ENCODE measurements at places on chromosomes 5 and 9. TPM values are rescaled to one million over a fixed set of nuclear protein-coding genes. Genes with fewer than 3 reads are reported as not detected.

DNA sequence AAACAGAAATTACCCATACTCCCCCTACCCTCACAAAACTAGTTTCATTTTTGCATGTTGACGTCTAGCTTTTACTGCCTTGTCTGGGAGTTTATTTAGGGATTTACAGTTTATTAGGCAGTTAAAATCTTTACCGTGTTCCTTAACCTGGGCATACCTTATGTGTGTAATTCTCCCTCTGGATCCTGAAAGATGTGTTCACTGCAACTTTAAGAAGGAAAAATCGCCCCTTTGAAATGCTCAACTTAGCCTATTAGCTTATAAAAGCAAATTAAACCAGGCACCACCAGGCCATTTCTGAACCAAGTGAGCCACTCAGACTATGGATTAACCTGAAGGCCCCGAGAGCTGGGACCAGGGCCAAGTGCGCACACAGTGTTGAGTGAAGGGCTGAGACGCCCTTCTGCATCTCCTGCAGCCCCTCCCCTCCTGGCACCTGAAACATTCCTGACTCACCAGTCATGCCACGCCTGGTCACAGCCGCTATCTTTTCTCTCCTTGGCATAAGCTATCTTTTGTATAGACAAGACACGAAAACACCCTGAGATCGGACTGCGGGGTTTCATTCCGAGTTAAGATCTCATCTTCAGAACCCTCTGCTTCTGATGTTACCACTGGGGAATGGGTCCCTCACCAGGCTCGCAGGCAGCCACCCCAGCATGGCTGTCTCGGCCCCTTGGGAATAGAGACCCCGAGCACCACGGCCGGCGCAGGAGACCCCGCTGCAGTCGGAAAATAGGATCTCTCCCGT lies 111.9 kb downstream of the ROR2 start:
- DNase-seq, result no peak

DNA sequence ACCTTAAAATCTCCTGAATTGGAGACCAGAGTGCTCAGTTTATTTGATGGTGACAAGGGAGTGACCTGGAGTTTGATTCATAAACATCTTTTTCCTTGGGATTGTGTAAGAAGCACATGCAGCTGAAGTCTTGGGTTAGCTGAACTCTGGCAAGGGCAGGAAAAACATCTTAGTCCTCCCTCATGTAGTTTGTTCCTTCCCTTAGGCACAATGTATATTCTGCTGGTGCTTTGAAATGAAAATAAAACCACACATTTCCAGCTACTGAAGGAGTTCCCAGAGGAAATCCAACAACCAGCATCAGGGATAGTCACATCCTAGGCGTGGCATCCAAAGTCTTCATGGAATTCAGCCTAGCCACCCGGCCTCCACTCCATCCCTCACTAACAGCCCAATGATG lies 95.2 kb upstream of the PAPPA start:
- no peak for DNase-seq

GRCh38 chr9:136713550-136713949 lies 1.2 kb downstream of the DIPK1B start:
- no peak for DNase-seq

- DNase-seq, result no peak
Measured at GRCh38 chr9:94147776-94148175, 63.5 kb downstream of the PTPDC1 start.

GRCh38 chr5:80987078-80987766 lies 27.1 kb downstream of the RASGRF2 start:
- DNase-seq, result no peak

DNA sequence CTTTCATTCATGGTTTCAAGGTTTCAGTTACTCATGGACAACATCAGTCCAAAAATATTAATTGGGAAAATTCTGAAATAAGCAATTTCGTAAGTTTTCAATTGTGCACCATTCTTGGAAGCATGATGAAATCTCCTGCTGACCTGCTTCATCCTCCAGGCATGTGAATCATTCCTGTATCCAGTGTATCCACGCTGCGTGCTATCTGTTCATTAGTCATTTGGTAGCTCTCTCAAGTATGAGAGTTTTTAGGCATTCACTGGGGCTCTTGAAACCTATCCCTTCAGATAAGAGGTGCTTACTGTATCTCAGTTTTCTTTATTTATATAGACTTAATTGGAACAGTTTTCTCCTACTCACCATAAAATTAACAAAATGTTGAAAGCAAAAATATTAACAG lies 293.0 kb downstream of the CDH12 start:
- no peak for DNase-seq

GRCh38 chr5:62577488-62577887 lies 1.1 kb upstream of the LRRC70 start:
- DNase-seq, result no peak

DNA sequence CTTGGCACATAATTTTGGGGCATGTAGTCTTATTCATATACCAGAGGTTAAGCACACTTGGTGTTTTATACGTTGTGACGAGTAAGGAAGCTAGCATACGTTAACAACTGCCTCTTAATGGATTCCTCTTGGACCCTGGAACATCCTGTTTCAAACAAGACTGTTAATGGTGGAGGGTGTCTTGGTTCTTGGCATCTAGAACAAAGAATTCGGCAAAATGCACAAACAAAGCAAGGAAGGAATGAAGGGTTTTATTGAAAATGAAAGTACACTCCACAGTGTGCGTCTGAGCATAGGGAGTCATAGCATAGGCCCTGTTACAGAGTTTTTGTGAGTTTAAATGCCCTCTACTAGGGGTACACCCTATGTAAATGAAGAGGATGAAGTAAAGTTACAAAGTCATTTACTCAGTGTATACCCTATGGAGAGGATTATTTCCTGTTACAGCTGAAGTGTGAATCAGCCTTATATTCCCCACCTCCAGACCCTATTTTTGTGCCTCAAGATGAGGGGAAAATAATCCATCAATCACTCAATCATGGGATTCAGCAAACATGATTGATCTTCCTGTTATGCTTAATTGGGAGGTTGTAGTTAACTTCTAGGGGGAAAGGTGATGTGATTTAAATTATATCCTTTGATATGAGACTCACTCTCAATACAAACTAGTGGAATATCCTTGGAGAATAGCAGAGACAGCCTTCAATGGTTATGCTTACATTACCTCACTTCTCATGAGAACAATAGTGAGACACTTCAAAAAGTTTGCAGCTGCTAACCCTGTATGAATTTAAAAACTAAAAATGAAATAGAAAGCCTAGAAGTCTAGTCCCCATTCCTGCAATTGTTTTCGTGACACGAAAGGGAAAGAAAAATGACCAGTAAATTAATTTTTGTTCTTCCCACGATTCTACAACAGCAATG lies 84.9 kb upstream of the MYO10 start:
- DNase-seq, result no peak

GRCh38 chr5:68682400-68683160 lies 411.2 kb upstream of the SLC30A5 start:
- DNase-seq, result no peak

- DNase-seq, result no peak
Measured at GRCh38 chr5:81837667-81838306, 86.9 kb upstream of the SSBP2 start.

GRCh38 chr5:115542086-115542485 lies 2.5 kb downstream of the FEM1C start:
- DNase-seq, result no peak

GRCh38 chr9:114919611-114920010 lies 10.8 kb downstream of the TNFSF8 start:
- no peak for DNase-seq

DNA sequence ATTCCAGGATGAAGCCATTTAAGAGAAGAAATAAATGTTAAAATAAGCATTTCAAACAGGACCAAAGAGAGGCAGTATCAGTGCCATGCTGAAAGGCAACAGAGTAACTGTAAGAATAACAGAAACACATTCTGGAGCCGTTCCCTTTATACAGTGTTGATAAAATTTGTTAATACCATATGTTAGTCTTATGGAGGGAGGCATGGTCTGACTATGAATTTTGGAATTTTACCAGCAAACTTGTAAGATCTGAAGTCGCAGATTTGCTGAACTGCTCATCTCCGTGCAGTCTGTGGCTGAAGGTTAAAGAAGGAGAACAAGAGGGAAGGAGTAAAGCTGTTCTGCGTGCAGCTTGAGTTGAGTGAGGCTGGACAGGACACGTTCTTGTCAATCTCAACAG lies 508.4 kb downstream of the NFIB start:
- DNase-seq, result no peak

DNA sequence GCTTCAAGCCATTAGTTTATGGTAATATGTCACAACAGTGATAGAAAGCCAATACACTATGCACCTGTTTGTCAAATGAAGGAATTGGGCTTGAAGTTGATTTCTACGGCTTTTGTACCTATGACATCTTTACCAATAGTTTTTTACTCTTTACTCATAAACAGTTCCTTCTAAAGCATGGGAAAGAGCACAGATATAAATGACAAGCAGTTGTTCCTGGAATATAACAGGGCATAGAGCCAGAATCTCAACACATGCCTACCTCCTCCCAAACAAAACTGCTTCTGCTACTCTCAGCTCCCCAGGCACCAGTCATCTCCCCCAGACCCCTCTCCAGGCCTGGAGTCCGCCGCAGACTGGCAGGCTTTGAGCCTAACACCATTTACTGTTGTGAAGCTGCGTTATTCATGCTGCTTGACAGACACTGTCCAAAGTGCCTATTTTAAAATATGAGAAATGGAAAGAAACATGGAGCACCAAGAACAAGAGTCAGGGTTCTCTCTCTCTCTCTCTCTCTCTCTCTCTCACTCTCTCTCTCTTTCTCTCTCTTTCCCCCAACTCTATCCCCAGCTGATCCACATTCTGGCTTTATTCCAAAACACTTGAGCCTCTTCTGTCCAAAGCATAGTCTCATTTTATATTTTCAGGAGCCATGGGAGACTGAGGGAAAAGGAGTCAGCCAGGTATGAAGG lies 111.6 kb downstream of the ADRB2 start:
- no peak for DNase-seq

- no peak for DNase-seq
Measured at GRCh38 chr5:149049371-149049781, 13.5 kb downstream of the SH3TC2 start.

GRCh38 chr5:139396691-139397090 lies 1.8 kb upstream of the PROB1 start:
- no peak for DNase-seq

DNA sequence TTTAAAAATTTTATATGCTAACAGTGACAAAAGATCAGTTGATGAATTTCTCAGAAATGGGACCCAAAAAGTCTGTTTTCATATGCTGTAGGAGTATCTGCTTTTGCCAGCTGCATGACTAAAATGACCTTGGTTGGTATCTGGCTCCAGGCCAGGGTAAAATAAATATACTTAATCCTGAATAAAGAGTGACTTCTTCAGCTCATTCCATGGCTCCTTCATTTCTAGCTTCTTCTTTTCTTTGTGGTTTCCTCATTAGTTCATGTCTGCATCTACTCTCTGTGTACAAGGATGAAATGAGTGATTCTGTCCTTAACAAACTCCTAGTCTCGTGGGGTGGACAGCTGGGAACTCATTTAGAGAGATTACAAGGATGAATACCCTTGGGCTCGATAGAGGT lies 36.0 kb downstream of the RCL1 start:
- peak; percentile 44 for DNase-seq

GRCh38 chr9:107711542-107711941 lies 222.0 kb upstream of the KLF4 start:
- DNase-seq, result peak; percentile 89

DNA sequence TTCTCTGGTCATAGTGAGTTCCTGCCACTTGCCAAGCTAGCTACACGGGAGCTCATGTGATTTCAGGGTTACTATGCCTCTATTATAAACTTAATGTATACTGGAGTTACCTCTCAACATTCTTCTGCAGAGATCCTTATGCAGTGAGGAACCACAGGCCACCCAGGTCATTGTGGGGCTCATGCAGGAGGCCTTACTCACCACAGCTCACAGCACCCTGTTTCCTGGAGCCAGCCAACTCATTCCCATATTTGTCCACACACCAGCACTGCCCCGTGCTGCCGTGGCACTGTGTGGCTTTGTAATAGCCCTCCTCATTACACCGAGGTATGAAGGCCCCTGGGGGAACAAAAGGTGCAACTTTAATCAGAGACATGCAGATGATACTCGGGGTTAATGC lies 520.0 kb downstream of the SPOCK1 start:
- no peak for DNase-seq

DNA sequence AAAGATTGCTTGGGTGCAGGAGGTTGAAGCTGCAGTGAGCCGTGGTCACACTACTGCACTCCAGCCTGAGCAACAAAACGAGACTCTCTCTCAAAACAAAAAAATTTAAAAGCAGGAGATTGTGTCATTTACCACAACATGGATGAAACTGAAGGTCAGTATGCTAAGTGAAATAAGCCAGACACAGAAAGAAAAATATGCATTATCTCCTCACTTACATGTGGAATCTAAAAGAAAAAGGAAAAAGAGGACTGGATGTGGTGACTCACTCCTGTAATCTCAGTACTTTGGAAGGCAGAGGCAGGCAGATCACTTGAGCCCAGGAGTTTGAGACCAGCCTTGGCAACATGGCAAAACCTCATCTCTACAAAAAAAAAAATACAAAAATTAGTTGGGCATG lies 146.8 kb upstream of the DAPK1 start:
- no peak for DNase-seq

GRCh38 chr5:171961117-171961516 lies 45.3 kb downstream of the FBXW11 start:
- DNase-seq, result no peak

DNA sequence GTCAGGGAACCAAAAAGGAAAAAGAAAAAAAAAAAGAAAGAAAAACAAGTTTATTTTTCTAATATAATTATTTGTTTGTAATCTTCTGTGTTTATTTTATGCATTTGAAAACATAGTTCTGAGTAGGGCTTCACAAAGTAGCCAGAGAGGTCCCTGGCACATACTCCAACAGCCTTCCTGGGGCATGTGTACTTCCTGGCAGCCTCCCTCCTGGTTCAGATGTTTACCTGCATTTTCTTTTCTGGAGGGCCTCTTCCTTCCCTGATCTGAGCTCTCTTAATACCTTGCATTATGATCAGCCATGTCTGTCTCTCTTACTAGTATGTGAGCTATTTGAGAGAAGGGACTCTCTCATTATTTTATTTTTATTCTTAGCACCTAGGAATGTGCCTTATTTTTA lies 361.8 kb downstream of the KDM4C start:
- no peak for DNase-seq

DNA sequence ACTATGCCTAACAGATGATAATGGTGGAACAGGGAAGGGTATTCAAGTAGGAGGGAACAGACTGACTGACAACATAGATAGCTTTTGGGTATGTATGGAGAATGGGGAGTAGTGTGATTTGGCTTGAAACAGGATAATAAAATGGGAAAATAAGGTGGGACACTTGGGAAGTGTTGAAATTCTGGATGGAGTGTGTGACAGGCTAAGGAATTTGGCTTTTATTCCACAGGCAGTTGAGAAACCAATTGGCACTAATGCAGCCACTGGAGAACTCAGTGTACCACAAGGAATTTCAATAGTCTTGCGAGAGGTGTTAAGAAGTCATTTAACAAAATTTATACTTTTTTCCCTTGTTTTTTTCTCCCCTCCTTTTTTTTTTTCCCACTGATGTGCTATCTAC lies 153.5 kb upstream of the ELAVL2 start:
- no peak for DNase-seq

The LEAP2 gene
- total RNA-seq, result 1.0 TPM

The GFI1B gene
- 0.10 TPM for total RNA-seq

The CDC20B gene
- not detected for total RNA-seq

The C1QTNF3 gene
- total RNA-seq, result 3.0 TPM

The BRD8 gene
- 38.1 TPM for total RNA-seq

The ST8SIA4 gene
- 4.5 TPM for total RNA-seq

The RMND5B gene
- 36.1 TPM for total RNA-seq

The RBM27 gene
- 21.9 TPM for total RNA-seq

All from myocyte (in vitro differentiated cells).